ENCODE measurements at places on chromosomes 5 and 9. TPM values are rescaled to one million over a fixed set of nuclear protein-coding genes. Genes with fewer than 3 reads are reported as not detected.

LHX3 gene
- total RNA-seq, result not detected

KLF9 gene
- 45.4 TPM for total RNA-seq

ZNF169 gene
- total RNA-seq, result 8.0 TPM

NR2F1 gene
- total RNA-seq, result 9.1 TPM

INSL4 gene
- total RNA-seq, result not detected

C5orf52 gene
- total RNA-seq, result 3.5 TPM

PCDHA1 gene
- total RNA-seq, result 0.32 TPM

SLCO6A1 gene
- total RNA-seq, result not detected

OSMR gene
- 13.0 TPM for total RNA-seq

KIF27 gene
- 3.9 TPM for total RNA-seq

OLFML2A gene
- total RNA-seq, result 2.8 TPM

PCDHB2 gene
- 5.5 TPM for total RNA-seq

SPINK1 gene
- total RNA-seq, result 1,081 TPM

CDH10 gene
- total RNA-seq, result 0.57 TPM
